ENCODE measurements at places on chromosomes 13 and 19. TPM values are rescaled to one million over a fixed set of nuclear protein-coding genes. Genes with fewer than 3 reads are reported as not detected.
A peak's percentile ranks its signal among the peaks of the same experiment; 100 is the strongest.

PCCA gene
- 31.5 TPM for total RNA-seq

ZNF112 gene
- 4.7 TPM for total RNA-seq

DNA sequence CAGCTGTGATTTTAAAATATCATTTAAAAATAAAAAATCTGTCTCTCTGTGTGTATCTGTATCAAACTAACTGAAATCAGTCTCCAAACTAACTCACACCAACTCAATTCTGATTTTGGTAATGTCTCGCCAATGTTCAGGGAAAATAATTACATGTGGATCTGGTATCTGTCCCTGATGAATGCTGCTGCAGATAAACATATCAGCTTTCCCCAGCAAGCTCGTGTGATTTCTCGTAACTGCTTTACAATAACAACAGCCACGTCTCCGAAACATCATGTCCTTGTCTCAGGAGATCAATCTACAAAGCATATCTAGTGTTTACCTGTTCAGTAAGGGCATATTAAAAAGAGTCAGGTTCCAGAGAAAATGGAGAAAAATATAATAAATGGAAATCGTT lies 129.0 kb downstream of the IRS2 start:
- no peak for DNase-seq

DNA sequence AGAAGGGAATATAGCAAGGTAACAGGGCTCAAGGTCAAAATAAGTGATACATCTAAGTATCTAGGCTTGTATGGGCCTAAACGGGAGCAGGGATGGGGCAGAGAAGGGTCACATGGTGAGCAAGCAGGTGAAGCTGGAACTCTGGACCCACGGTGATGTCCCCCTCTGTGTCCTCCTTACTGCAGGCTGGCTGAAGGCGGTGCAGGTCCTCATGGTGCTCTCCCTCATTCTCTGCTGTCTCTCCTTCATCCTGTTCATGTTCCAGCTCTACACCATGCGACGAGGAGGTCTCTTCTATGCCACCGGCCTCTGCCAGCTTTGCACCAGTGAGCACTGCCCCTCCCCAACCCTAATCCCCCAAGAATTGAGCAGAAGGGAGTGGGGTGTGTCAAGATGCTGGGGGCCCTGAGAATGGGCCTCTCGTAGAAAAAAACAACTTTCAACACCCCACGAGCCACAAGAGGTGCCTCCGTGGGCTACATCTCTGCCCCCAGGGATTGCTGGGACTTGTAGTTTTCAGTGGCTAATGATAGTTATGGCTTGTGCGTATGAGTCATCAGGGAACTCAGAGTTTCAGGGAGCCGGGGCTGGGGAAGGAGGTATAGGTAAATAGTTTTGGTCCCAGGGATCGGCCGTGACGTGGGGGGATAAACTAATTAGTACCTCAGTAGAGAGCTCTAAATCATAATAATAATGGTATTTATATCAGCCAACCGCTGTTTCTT lies 4.0 kb downstream of the EMP3 start:
- DNase-seq: peak; percentile 78

- DNase-seq: no peak
Observed at GRCh38 chr19:8610041-8610935, at the start of gene ADAMTS10. TSS of gene ADAMTS10 (minus strand) at chr19:8610715. CDS start at chr19:8605710, 5,005 bp downstream.

DNA sequence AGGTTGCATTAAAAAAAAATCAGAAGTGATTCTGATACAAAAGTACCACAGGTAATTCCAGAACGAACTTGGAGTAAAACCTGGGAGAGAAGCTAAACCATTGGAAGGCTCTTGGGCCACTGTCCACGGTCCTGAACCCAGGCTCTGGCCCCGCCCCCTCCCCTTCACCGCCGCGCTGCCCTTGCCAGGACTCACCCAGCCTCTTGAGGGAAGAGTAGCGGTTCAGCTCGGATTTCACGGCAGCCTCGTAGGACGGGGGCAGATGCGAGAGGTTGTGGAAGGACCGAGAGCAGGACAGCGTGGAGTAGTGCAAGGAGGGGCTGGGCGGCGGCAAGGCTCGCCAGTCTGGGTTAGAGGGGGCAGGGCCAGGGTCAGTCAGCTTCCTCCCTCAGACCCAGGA lies 5.7 kb downstream of the SHISA7 start:
- DNase-seq: peak; percentile 64

DNA sequence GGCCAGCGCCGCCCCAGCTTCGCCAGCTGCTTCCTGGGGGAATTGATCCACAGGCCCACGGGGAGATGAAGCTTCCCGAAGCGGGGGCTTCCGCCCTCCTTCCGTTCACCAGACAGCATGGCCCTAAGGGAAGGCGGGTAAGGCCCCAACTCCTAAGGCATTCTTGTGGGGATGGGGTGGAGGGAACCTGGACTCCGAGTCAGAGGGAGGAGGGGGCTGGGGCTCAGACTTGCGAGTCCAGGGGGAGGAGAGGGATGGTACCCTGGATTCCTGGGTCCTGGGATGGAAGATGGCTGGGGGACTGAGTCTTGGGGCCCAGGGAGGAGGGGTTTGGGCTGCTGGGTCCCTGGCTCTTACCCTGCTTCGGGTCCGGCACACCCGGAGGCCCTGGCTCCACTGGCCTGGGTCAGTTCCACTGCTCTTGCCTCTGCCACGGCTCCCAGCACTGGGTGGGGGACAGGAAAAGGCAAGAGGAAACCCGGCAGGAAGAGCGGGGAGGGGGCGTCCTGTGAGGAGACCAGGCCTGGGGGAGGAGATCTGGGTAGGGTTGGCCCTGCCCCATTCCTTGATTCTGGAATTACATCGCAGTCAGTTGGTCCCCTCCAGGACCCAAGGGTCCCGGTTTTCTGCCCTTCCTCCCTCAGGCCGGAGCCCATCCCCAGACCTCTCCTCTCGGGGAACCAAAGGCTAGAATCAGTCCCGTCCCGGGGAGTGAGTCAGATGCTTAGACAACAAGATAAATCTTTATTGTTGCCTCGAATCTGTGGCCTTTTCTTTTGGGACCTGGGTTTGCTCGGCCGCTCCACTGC lies at the start of gene RASIP1:
Gene RASIP1, minus strand, starts transcription at position 447 of the 809 bp plus-strand sequence. Its CDS starts 328 bp downstream, at position 119.
- no peak for DNase-seq

GRCh38 chr13:54165581-54166215 lies 1137.1 kb downstream of the OLFM4 start:
- DNase-seq: no peak

- DNase-seq: no peak
Observed at GRCh38 chr13:99439048-99439447, 62.2 kb upstream of the TM9SF2 start.

DNA sequence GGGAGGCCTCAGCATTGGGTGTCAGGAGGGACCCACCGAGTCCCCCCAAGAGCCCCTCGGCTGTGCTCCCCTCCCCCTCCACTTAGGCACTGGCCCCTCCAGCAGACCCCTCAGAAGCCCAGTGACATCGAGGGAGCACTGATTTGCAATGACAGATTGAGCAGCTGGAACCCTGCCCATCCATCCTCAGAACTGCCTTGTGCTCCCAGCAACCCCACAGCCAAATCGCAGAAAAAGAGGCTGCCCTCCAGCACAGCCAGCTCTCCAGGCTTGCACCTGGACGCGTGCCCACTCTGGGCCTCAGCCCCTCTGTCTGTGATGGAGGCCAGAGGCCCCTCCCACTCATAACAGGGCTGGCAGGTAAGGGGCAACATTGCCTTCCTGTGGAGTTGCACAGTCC lies 123.2 kb upstream of the VSTM2B start:
- DNase-seq: no peak

DNA sequence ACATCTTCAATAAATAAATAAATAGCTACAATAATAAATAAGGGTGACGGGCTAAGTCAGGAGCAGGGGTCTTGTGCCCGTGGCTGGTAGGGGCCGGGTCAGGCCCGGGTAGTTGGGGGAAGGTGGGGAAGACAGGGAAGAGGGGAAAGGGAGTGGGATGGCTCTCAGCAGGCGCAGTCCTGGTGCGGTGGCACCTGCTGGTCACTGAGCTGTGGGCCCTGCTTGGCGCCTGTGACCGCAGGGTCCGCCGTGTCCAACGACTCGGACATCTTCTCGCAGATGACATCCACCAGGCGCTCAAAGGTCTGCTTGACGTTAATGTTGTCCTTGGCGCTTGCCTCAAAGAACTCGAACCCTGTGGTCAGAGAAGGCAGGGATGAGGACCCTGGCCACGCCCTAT lies 4.3 kb downstream of the MPV17L2 start:
- DNase-seq: no peak

DNA sequence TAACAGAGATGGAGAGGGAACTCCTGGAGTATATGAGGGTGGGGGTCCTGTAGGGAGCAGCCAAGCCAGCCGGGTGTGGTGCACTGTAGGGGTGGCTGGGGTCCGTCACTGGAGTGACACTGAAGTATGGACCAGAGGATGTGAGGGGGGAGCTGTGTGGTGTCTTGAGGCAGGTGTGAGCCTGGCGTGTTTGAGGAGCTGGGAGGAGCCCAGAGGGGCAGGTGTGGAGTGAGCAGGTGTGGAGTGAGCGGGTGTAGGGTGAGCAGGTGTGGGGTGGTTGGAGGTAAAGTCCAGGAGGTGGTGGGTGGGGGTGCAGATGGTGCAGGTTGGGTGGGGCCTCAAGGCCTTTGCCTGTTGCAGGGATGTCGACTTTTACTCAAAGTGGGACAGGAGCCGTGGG lies 5.9 kb downstream of the B3GNT8 start:
- DNase-seq: no peak

- DNase-seq: no peak
Observed at GRCh38 chr13:48496271-48497161, 36.4 kb downstream of the RCBTB2 start.

DNA sequence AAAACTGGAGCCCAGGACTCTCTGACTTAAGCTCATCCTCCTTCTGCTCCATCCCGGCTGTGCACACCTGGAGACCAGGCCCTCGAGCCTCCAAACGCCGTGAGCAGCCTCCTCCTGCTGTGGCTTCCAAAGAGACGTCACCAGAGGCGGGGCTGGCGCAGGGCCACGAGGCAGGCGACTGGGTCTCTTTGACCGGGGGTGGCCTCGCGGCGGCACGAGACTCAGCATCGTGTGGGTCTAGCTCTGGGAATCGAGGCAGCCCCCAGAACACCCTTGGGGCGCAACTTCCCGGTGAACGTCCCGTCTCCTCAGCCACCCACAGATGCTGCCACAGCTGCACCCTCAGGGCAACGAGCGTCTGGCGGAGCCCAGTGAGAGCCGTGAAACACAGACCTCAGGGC lies 22.8 kb downstream of the RASA3 start:
- no peak for DNase-seq

Data from mammary epithelial cell (primary cell).